ENCODE measurements at places on chromosomes 4 and X. TPM values are rescaled to one million over a fixed set of nuclear protein-coding genes. Genes with fewer than 3 reads are reported as not detected.

Gene TLR6
- total RNA-seq, result 0.79 TPM

Gene TIGD4
- 0.13 TPM for total RNA-seq

Gene IGSF1
- total RNA-seq, result 0.54 TPM

Gene RAB33A
- 0.21 TPM for total RNA-seq

- DNase-seq, result no peak
These were observed 5.6 kb upstream of the ADD1 start for GRCh38 chr4:2837904-2838496.

DNA sequence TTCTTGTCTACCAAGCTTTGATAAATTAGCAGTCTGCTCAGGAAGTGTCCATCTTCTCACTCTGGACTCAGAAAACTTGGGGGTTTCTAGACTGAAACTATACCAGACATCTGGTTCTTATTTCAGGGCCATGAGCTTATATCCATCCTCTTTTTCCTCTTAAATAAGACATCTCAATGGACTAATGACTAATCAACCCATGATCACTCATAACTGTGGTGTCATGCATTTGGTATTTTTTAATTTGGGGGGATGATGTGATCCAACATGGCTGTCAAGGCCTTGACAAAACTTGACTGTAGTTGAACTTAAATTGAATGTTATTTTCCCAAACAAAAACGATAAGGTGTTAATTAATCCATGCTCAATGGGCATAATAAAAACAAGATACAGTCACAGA is 87.8 kb downstream of the GPRASP3 start:
- no peak for DNase-seq

- no peak for DNase-seq
These were observed 43.2 kb upstream of the IGSF1 start for GRCh38 chrX:131332331-131332730.

- DNase-seq, result no peak
These were observed 18.4 kb downstream of the SMARCA5 start for GRCh38 chr4:143531788-143532491.

GRCh38 chrX:68372665-68373064 is 60.6 kb downstream of the OPHN1 start:
- no peak for DNase-seq

GRCh38 chrX:94850811-94851210 is 1176.8 kb downstream of the FAM133A start:
- DNase-seq, result no peak

- DNase-seq, result no peak
These were observed 107.2 kb downstream of the TBCK start for GRCh38 chr4:106208481-106209460.

GRCh38 chr4:20592013-20592412 is 108.2 kb upstream of the PACRGL start:
- no peak for DNase-seq

- DNase-seq, result no peak
These were observed 26.4 kb upstream of the PROM1 start for GRCh38 chr4:16110199-16110598.

- DNase-seq, result no peak
These were observed 47.9 kb upstream of the PACRGL start for GRCh38 chr4:20652226-20652885.

- peak; percentile 76 for DNase-seq
These were observed 1.5 kb downstream of the FHDC1 start for GRCh38 chr4:152937336-152938236.

DNA sequence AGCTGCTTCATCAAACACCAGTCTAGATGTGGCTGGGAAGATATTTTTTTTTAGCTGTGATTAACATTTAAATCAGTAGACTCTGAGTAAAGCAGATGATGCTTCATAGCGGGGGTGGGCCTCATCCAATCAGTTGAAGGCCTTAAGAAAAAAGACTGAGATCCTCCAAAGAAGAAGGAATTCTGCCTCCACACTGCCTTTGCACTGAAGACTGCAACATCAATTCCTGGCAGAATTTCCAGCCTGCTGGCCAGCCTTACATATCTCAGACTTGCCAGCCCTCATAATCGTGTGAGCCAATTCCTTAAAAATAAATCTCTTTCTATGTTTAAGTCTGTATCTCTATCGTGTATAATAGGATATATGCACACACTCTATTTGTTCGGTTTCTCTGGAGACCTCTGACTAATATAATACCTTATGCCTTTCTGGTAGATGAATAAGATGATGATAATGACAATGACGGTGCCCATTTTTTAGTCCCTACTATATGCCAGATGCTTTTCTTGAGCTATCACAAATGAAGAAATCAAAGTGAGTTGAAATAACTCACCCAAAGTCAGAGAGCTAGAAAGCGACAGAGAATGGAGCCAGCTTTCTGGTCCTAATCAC is 66.1 kb upstream of the SOD3 start:
- no peak for DNase-seq

GRCh38 chrX:112851806-112852205 is 11.2 kb upstream of the AMOT start:
- no peak for DNase-seq

DNA sequence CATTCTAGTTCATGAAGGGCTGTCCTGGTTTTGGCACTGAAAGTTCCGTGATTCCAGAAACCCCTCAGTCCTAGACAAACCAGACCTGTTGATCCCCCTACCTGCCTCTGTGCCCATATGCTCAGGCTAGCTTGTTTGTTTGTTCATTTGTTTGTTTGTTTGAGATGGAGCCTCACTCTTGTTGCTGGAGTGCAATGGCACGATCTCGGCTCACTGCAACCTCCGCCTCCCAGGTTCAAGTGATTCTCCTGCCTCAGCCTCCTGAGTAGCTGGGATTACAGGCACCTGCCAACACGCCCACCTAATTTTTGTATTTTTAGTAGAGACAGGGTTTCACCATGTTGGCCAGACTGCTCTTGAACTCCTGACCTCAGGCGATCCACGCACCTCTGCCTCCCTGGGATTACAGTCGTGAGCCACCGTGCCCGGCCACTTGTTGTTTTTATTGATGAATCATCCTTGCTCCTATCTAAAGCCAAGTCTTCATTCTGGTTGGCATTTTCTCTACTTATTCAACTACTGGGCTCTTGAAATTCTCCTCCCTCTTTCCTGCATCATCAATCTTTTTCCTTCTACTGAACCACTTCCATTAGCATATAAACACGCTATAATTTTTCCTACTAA is 86.3 kb upstream of the BMP2K start:
- no peak for DNase-seq
